Activated T-helper 2 cell treated with anti-CD3 and anti-CD28 coated beads, Interferon-gamma antibody, Interleukin-2, Interleukin-4, amounts not matched to agents 10 μg/mL and 5 μg/mL and 100 μg/mL, durations not matched to agents 14 hours and 24 hours and 36 hours (primary cell): ENCODE measurements at places on chromosomes 3 and 15.

- DNase-seq, result no peak
Measured at GRCh38 chr15:58410353-58410752, 21.4 kb upstream of the LIPC start.

GRCh38 chr3:11914651-11915050 is 68.0 kb upstream of the TAMM41 start:
- no peak for DNase-seq

DNA sequence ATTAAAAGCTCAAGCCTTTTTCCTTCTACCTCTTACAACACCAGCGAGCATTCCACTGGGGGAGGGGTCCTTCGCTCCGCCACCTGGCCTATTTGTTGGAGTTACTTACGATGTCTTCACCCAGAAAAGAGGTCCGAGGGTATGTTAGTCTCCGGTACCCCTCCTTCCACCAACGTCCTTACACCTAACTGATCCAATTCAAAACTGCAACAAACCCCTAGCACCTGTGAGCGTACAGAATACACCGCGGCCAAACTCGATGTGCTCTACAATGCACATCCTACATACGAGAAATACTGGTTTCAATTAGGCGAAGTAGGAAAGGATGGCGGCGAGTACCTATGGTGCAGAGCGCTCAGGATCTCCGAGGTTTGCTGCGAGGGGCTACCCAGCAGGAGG is 944 bp downstream of the SLITRK3 start:
- no peak for DNase-seq

- no peak for DNase-seq
Measured at GRCh38 chr3:175428466-175428865, 569.3 kb downstream of the NAALADL2 start.

- no peak for DNase-seq
Measured at GRCh38 chr3:53269888-53270880, 14.4 kb upstream of the TKT start.

- peak; percentile 26 for DNase-seq
Measured at GRCh38 chr15:89129123-89129815, 41.0 kb downstream of the ABHD2 start.

DNA sequence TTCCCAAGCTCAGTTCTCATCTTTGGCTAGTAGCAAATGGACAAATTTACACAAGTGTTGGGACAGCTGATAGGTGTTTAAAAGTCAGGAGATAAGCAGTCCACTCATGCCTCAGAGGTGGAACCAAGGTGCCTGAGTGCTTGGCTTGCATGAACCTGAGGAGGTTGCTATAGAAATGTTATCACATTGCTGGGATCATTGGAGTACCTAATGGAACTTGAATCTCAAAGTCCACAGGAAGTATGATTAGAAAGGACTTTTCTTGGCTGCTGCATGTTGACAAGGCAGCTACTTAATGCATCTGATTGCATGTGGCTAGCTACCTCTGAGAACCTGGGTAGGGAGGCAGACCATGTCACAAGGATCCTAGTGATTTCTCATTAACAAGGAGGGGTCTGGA is 39.5 kb upstream of the C3orf80 start:
- no peak for DNase-seq

- no peak for DNase-seq
Measured at GRCh38 chr15:81473946-81474345, 99.9 kb upstream of the TMC3 start.

DNA sequence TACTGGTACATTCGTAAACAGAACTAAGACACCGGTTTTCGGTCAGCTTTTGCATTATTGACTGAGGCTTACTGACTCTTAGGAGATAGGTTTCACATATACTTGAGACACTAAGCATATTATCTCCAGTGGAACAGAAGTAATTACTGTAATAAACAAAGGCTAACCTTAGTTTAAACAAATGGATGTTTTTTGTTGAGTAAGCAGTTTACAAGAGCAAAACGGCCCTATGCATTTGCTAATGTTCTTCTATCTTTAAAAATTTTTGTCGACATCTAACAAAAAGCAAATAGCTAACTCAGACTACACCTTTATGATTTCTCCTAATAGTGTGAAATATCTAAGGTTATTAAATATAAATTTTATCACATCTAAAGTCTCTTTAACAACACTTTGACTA is 664.5 kb downstream of the ROBO1 start:
- DNase-seq, result no peak

- DNase-seq, result no peak
Measured at GRCh38 chr3:119679874-119680273, 2.7 kb upstream of the COX17 start.

- DNase-seq, result no peak
Measured at GRCh38 chr3:121592856-121593702, at the start of gene FBXO40. Gene FBXO40 (plus strand): TSS chr3:121593379. CDS start chr3:121620576, 27,197 bp downstream.

DNA sequence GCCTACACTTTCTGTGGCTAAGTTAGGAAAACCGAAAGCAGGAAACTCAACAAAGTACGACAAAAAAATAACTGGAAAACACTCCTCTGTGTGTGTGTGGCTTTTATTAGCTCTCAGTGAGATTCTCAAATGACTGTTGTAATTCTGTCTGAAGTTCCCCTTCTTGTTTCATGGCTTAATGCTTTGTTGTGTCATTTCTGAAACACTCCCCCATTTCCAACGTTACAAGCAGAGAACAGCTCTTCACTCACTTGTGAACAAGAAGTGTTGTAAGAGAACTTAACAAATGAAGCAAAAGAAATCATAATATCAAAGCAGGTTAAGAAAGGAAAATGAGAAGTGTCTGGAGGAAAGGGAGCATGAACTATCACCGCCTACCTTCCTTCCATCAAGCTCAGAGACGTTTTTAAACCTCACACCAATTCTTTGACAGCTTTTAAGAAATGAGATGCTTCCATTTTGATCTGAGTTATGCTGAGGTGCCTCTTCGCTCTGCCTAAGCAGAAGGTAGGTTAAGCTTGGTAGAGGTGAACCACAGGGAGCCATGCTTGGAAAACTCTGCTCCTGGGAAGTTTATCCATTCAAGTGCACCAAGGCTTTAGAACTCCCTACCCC is 12.4 kb upstream of the SEC62 start:
- DNase-seq, result no peak
